ENCODE measurements at places on chromosomes 12 and 14.

DNA sequence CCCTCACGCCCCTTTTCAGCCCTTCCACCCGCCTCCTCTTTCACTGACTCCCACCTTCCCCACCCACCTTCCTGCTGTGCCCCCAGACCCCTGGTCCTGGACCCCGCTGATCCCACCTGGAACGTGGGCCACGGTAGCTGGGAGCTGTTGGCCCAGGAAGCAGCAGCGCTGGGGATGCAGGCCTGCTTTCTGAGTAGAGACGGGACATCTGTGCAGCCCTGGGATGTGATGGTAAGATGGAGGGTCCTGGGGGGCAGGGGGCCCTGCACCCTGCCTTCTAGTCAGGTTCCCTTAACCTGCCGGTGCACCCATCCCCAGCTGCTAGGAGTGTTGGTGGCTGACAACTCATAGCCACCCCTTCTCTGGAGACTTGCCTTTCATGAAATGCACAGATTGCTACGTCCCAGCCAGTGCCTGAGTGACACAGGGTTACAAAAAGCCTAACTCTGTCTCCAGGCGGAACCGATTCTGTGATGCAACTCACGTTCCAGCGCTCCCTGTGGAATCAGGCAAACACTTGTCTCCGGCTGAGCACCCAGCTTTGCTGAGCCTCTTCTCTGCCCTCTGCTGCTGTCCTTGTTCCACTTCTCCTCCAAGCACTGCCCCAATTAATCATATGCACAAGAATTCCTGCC is 15.0 kb upstream of the OAS2 start:
- DNase-seq = no peak

DNA sequence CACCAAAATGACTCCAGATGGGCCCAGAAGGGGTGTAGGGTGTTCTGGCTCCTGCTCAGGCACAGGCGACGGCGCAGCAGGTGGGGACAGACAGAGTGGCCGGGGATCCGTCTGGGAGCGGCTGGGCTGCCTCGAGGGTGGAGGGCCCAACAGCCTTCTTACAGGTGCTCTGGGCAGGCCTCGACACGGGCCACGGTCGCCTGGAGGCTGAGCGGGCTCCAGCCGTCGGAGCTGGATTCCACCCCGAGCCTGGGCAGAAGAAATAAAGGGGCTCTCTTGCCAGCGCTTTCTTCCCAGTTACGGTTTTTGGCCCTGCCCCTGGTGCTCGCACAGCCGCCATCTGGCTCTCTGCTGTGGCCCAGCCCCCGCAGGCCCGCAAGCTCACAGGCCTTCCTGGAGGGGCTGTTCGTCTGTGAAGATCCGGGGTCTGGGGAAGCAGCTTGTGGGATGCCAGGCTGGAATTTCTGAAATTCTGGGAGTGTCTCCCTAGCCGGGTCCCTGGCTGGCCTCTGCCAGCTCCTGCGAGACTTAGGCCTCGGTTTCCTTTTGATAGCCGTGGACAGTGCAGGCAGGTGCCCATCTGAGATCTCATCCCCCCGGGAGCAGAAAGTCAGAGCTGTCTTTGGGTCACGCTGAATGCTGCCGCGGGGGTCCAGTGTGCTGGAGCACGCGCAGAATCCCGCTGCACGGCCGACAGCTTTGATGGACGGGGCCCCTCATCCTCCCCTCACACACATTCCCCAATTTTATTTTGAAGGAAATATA is 122.7 kb downstream of the PAPOLA start:
- no peak for DNase-seq

GRCh38 chr12:53725824-53726223 is 1.4 kb downstream of the CALCOCO1 start:
- DNase-seq = no peak

DNA sequence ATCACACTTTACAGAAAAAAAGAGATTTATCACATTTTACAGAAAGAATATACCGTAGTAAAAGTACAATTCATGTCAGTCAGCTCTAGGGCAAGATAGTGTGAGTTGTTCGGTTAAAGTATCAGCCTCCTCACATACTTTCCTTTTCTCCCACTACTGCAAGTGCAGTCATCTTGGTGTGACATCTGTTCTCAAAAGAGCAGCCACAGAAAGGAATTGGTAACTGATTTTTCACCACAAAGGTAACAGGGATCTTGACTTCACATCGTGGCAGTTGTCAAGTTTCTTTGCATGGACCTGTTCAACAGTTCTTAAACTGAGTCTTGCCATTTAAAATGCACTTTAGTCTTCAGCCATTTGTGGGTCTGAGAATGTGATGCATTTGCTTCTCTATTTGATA is 5.0 kb upstream of the E2F7 start:
- no peak for DNase-seq
